DMS 273 treated with DMSO at 0.1 percent for 48 hours (cell line): ENCODE measurements at places on chromosomes 1 and 21.

DNA sequence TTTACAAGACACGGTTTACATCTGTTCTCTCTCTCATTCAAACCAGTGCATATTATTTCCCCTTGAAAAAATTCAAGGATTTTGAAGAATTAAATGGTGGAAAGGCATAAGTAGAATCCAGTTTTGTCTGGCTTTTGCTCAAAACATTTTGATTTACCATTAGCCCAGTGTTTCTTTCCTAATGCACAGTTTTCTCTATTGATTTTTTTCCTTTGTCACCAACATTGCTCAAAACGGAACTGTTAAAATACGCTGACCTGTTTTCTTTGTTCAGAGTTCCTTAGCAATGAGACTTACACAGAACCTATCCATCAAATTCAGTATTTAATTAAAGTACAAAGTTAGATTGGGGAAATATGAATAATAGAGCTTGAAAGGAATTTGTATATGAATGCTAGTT lies 162.4 kb downstream of the S1PR1 start:
- DNase-seq, result no peak

DNA sequence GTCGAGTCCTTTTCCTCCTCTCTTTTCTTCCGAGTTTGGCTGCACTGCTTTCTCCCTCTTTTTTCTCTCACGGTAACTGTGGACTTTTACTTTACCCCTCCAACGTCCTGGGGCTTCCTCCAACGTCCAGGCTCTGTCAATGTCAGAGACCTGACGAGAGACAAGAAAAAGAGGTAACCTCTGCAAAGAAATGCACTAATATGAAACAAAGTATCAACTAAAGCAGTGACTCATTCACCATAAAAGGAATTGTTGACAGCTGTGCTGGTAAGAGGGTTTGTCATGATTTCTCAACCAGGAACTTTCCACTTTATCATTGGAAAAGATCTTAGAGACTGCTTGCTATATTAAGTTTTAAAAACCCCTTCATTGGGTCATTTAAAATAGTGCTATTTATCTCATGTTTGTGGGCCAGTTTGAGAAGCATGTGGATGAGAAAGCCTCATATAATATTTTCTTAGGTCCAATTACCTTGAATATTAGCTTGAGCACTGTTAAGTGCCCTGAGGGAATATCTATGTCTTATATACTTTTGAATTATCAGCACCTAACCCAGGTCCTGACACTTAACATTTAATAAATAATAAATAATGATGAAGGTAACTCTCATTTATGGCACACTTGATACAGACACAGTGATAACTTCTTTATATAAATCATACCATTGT lies at the start of gene GBP2:
Gene GBP2, minus strand, starts transcription at position 202 of the 668 bp plus-strand sequence. CDS start 4,148 bp downstream, outside the sequence.
- DNase-seq, result peak; percentile 30

DNA sequence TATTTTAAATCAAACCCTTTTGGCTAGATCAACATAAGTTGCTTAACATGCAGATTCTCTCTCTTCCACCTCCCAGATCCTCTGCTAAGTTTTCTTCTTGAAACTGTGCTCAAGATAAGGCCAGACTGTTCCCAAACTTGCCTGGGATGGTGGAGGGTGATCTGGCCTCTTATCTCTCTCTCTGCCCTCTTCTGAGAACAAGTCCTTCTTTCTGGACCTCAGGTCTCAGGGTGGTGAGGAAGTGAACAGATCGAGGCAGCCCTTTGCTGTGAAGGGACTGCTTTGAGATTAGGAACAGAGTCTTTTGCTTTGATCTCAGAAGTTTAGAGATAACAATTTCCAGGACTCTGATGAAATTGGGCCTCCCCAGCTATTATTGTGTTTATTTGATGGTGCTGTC lies 70.7 kb downstream of the HUNK start:
- no peak for DNase-seq

DNA sequence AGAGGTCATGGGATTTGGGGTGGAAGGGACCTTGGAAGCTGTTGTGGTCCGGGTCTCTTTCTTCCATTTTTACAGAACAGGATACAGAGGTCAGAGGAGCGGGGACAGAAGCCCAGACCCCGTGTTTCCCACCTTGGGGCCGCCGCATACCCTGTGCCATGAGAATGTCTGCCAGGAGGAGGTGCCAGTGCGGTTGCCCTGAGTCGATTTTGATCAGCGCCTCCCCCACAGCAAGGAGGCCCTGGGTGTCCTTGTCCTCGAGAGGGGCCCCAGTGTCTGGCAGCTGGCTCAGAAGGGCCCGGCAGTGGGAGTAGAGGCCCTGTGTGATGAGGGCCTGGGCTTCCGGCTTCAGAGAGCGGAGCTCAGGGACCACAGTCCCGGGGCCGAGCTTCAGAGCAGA lies 12.3 kb upstream of the MMEL1 start:
- no peak for DNase-seq

- peak; percentile 55 for DNase-seq
Measured at GRCh38 chr1:94926915-94927404, at the start of gene CNN3. Gene CNN3, minus strand, starts transcription at chr1:94927110. Its CDS starts 216 bp downstream, at chr1:94926894.

GRCh38 chr1:167926486-167926997 lies 9.9 kb upstream of the DCAF6 start:
- DNase-seq, result no peak

- DNase-seq, result no peak
Measured at GRCh38 chr21:37763298-37763697, 153.0 kb downstream of the KCNJ6 start.

DNA sequence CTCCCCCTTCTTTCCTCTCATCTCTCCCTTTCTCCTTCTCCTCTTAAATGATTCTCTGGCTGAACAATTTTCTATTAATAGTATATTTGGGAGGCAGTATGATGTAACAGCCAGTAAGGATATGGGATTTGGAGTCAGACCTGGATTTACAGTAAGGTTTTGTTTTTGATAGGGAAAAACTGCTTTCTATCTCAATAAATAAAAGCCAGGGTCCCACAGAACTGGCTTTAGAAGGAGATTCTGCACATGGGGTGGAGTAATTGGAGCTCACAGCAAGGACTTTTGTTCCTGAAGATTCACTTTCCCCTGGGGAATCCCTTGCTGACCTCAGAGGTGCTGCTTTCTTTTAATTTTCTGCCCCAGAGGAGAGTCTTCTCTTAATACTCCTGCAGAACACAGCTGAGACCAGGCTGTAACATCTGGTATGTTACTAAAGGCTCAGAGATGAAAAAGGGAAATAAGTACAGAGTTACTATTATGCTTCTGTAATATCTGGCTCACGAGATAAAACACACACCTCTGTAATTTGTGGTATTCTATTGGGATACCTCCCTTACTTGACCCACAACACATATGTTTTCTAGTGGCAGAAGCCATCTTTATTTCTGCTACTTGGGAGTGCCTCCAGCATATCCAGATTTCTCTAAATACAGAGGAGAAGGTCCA lies 13.4 kb downstream of the EPB41 start:
- DNase-seq, result peak; percentile 38

- no peak for DNase-seq
Measured at GRCh38 chr1:236465959-236466303, 57.9 kb upstream of the LGALS8 start.

- DNase-seq, result no peak
Measured at GRCh38 chr1:162663086-162663485, 30.8 kb downstream of the DDR2 start.

DNA sequence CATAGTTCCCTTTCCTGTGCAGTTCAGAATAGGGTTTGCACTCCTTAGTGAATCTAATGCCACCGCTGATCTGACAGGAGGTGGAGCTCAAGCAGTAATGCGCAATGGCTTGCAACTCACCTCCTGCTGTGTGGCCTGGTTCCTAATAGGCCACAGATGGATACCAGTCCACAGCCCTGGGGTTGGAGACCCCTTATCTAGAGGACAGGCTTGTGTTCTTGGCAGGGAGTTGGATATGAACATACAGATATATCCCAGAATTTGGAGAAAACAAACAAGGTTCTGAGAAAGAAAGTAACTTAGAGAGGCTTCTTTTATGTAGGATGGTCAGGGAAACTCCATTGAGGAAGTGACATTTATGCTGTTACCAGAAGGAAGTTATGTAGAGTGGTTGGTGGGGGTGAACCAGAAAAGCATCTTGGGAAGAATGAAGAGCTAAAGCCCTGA lies 5.1 kb upstream of the PTPRC start:
- no peak for DNase-seq

DNA sequence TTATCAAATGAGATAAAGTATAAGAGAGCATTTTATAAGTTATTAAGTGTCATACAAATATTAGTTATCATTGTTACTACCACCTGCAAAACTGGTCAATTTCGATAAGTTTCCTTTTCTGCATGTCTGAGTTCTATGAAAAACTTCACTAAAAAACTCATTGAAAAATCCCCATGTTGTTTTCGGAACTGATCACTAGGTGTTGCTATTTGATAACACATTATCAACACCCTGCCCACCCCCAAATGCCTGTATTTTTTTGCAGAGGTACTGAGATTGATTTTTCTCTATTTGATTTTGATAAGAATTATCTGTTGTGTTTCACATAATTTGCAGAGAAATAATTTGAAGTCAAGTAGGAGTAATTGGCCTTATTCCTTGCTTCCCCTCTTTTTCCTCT lies 22.1 kb upstream of the DISP1 start:
- no peak for DNase-seq

- DNase-seq, result no peak
Measured at GRCh38 chr1:38915352-38915948, 26.2 kb downstream of the RHBDL2 start.

- no peak for DNase-seq
Measured at GRCh38 chr1:26138974-26139558, 19.8 kb upstream of the FAM110D start.

DNA sequence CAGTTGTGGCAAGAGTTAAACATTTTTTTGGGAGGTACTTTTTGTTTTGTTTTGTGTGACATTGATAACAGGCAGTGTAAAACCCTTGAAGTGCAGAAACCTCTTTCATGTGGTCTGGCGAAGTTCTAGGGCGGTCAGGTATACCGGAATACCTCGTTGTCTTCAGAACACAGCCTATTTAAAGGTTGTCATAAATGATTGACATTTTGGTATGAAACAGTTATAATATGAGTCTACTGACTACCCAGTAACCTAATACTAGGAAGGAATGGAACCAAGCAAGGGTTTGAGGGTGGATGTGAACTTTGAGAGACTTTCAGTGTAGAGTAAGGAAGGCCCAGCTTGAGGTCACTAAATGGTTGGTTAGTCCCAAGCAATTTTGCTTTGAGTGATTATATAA lies 40.5 kb downstream of the PATJ start:
- no peak for DNase-seq

DNA sequence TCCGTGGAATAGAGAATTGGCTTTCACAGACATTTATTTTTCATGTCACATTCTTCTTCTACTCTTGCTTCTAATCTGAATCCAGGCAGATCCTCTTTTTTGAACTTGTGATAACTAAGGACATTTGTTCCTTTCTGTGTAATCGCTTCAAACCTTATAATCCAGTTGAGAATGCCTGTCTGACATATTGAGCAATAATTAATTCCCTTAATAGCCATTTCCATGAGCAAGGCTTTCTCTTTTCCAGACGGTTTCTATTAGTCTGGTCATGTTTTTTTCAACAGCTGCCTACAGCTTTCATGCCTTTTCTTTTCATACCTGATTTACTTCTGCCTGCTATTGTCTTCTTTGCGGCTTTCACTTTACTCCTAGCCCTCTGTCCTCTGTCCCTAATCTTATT lies 163.4 kb downstream of the CYYR1 start:
- no peak for DNase-seq

GRCh38 chr1:26336477-26337205 lies 17.3 kb downstream of the CRYBG2 start:
- DNase-seq, result no peak

- DNase-seq, result no peak
Measured at GRCh38 chr21:15775291-15775690, 45.5 kb downstream of the USP25 start.

GRCh38 chr1:42815941-42816584 lies 859 bp upstream of the ERMAP start:
- DNase-seq, result no peak

DNA sequence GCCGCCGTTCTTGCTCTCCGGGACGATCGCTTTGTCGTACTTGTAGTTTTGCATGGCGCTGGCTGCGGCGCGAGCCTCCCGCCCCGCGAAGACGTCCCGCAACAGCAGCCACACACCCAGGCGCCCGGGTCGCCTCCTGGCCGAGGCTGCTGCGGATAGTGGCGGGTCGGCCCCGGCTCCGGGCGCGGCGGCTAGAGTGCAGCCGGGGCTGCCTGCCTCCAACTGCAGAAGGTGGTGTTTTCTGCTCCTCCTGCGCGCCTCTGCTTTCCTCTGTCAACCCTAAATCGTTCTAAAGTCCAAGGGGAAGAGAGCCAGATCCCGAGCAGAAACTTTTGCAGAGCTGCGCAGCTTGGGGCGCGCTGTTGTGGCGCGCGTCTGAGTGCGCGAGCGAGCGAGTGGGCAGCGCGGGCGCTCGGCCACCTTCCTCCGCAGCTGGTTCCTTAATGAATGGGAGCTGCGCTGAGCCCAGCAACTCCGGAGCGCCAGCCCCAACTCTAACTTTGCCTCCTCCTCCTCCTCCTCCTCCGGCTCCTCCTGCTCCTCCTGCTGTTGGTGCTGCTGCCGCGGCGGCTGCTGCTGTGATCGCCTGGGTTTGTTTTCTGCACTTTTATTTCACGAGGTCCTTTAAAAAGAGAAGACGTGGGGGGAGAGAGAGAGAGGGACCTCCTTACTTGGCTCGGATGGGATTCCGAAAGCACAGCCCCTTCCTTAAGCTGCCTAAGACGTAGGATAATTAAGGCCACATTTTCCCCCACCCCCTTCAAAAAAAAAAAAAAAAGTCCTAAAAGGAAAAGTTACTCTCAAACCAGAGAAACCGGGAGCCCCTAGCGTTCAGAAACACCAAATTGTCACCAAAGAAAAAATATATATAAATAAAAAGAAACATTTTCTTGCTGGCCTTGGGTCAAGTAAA lies at the start of gene PLPP3:
Gene PLPP3, minus strand, starts transcription at position 601 of the 913 bp plus-strand sequence. Its CDS starts 547 bp downstream, at position 54.
- peak; percentile 74 for DNase-seq

GRCh38 chr1:64692911-64693310 lies 52.0 kb upstream of the RAVER2 start:
- no peak for DNase-seq

DNA sequence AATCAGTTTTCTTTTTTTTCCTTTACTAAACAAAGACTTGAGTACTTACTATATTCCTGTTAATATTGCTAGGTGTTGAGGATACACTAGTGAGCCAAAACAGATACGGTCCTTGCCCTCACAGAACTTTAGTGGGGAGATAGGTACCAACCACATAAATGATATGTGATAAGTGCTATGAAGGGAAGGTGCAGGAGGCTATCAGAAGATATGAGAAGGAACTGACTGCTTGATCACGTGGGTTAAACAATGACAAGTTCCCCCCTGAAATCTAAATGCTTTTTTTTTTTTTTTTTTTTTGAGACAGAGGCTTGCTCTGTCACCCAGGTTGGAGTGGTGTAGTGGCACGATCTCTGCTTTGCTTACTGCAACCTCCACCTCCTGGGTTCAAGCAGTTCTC lies 25.0 kb downstream of the RBM15 start:
- no peak for DNase-seq

GRCh38 chr1:24972221-24972914 lies 42.3 kb upstream of the RUNX3 start:
- DNase-seq, result no peak

DNA sequence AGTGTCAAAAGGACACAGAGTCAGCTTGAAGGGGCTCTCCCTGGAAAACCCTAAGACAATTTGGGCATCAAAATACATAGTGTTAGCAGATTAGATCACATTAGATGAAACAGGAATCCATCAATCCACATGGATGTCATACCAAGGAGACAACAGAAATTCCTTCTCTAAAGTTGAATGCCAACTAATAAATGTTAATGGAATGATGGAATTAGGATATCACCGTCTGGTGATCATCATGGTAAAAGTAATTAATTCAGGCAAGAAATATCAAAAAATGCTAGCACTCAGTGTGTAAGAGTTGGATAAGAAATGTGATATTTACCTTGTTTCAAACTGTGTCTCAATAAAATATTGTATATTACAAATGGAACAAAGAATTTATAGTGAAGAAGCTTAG lies 10.9 kb upstream of the SLC25A24 start:
- no peak for DNase-seq
